Prostate gland (tissue), 2 donors: ENCODE measurements at places on chromosomes 16 and 17. TPM values are rescaled to one million over a fixed set of nuclear protein-coding genes. Genes with fewer than 3 reads are reported as not detected.

The GPR142 gene
- total RNA-seq: not detected

GRCh38 chr17:49312722-49313121 lies 49.3 kb downstream of the ZNF652 start:
- H3K4me3 ChIP-seq: no peak overlapping the region
- H3K4me1 ChIP-seq: peaks cover 2% of the 10 kb centered on the region
- H3K27me3 ChIP-seq: no peaks in the 10 kb centered on the region
- peaks cover 3% of the 10 kb centered on the region for H3K36me3 ChIP-seq

GRCh38 chr16:87404764-87405625 lies 12.9 kb downstream of the MAP1LC3B start:
- H3K27ac ChIP-seq: no peak overlapping the region
- no peak overlapping the region for H3K4me3 ChIP-seq
- H3K4me1 ChIP-seq: no peaks in the 10 kb centered on the region
- no peaks in the 10 kb centered on the region for H3K27me3 ChIP-seq

DNA sequence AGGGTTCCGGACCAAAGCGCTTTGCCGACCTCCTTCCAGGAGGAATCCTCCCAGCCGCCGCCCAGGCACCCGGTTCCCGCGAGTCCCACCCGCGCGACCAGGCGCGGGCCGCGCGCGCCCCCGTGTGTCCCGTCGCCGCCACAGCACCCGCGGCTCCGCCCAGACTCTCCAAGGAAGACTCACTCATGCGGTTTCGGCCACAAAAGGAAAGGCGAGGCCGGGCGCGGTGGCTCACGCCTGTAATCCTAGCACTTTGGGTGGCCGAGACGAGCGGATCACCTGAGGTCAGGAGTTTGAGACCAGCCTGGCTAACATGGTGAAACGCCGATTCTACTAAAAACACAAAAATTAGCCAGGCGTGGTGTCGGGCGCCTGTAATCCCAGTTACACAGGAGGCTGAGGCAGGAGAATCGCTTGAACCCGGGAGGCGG lies 3.5 kb upstream of the PKMYT1 start:
- H3K27ac ChIP-seq: no peak overlapping the region
- no peak overlapping the region for H3K4me3 ChIP-seq
- H3K4me1 ChIP-seq: peaks cover 7% of the 10 kb centered on the region
- no peaks in the 10 kb centered on the region for H3K36me3 ChIP-seq
- peak; percentile 64 for DNase-seq
- H3K27me3 ChIP-seq: no peaks in the 10 kb centered on the region

The ELAC2 gene
- total RNA-seq: 104 TPM

The SAMD14 gene
- 7.4 TPM for total RNA-seq

DNA sequence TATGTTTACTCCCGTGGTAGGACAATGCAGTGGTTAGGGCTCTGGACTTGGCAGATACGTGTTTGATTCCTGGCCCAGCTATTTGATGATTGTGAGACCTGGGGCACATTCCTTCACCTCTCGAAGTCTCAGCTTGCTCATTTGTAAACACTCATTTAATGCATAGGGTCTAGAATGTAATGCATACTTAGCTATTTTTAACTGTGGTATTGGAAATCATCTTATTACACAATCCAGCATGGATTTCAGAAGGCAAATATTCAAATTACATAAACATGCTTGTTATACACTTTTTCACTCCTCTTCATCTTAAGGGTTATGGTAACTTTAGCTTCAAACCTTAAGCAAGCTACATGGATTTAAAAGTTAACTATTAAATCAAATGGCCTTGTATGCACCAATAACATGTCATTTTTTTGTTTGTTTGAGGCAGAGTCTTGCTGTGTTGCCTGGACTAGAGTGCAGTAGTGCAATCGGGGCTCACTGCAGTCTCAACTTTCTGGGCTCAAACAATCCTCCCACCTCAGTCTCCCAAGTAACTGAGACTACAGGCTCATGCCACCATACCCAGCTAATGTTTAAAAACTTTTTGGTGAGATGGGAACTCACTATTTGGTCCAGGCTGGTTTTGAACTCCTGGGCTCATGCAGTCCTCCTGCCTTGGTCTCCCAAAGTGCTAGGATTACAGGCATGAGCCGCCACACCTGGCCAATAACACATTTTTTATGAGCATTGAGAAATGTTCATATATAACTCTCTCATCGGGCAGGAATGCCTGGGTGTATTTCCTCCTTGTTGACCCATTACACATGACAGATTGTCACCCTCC lies 52.5 kb downstream of the VAT1L start:
- H3K27me3 ChIP-seq: no peaks in the 10 kb centered on the region
- no peaks in the 10 kb centered on the region for H3K36me3 ChIP-seq
- no peak overlapping the region for H3K27ac ChIP-seq
- no peak for DNase-seq

DNA sequence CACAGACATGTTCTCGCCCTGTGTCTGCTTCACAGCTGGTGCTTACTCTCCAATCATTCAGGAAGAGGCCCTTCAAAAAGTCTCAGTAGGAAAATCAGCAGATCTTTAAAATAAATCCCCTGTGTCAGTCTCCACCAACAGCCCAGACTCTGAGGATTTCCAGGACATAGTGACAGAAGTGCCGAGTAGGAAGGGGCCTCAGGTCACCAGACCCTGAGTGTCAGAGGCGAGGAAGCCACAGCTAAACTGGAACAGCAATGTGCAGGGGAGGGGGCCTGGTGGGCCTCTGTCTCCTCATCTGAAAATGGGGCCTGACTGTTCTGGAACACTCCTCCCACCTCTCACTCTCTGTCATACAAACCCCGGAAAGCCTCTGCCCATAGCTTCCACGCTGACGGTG lies 6.3 kb downstream of the CACNG4 start:
- H3K36me3 ChIP-seq: no peaks in the 10 kb centered on the region
- no peak overlapping the region for H3K27ac ChIP-seq
- H3K4me3 ChIP-seq: no peak overlapping the region
- DNase-seq: no peak
- no peaks in the 10 kb centered on the region for H3K27me3 ChIP-seq

DNA sequence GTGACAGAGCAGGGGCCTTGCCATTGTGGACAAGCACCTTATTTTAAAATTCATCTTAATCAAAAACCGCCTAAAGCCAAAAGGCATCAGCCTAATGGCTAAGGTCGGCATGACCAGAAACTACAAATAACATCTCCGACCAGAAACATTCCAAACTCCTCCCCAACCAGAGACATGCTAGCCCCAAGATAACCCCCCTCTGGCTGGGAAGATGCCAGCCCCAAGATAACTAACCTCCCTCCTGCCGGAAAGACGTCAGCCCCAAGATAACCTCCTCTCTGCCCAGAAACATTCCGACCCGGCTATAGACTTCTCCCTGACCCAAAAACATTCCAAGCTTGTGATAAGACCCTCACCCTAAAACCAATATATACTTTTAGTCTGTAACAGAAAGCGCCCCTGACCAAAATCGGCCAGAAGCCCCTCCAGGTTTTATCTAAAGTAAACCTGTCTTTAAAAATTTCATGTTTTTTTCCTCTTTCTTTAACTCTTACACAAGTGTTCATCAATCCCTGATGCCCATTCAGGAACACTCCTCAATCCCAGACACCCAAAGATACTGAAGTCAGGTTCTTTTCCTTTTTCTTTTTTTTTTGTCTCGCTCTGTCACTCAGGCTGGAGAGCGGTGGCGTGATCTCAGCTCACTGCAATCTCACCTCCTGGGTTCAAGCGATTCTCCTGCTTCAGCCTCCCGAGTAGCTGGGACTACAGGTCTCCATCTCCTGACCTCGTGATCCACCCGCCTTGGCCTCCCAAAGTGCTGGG lies 32.7 kb downstream of the TLE7 start:
- H3K4me1 ChIP-seq: no peaks in the 10 kb centered on the region
- no peak for DNase-seq
- no peaks in the 10 kb centered on the region for H3K36me3 ChIP-seq
- H3K27ac ChIP-seq: no peak overlapping the region
- H3K27me3 ChIP-seq: peaks cover 2% of the 10 kb centered on the region

DNA sequence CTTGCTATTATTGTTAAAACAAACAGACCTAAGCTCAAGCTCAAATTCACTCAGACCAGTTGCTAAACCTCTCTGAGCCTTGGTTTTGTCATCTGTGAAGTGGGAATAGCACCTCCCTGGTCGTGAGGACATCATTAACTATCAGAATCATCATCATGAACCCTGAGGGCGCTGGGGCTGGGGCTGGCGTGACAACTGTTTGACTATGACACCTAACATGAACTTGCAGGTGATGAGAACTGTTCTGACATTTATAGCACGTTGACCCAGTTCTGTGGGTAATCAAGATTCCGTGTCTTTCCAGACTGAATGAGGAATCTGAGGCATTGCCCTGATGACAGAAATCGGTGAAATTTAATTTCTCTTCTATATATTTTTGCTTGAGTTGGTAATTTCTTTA lies 71.3 kb upstream of the CDH5 start:
- H3K36me3 ChIP-seq: no peaks in the 10 kb centered on the region
- H3K4me3 ChIP-seq: no peak overlapping the region
- no peak overlapping the region for H3K27ac ChIP-seq
- H3K27me3 ChIP-seq: no peaks in the 10 kb centered on the region
- DNase-seq: no peak

The ASGR2 gene
- total RNA-seq: 0.41 TPM

- DNase-seq: no peak
- H3K4me3 ChIP-seq: no peak overlapping the region
- no peaks in the 10 kb centered on the region for H3K4me1 ChIP-seq
- H3K27me3 ChIP-seq: peaks cover 17% of the 10 kb centered on the region
Observed at GRCh38 chr17:3685174-3685573, 10.8 kb downstream of the P2RX5 start.

GRCh38 chr17:32103476-32104113 lies 38.7 kb upstream of the RHOT1 start:
- H3K36me3 ChIP-seq: no peaks in the 10 kb centered on the region
- no peaks in the 10 kb centered on the region for H3K4me1 ChIP-seq
- no peaks in the 10 kb centered on the region for H3K27me3 ChIP-seq
- H3K4me3 ChIP-seq: no peak overlapping the region
- H3K27ac ChIP-seq: no peak overlapping the region
- DNase-seq: no peak

DNA sequence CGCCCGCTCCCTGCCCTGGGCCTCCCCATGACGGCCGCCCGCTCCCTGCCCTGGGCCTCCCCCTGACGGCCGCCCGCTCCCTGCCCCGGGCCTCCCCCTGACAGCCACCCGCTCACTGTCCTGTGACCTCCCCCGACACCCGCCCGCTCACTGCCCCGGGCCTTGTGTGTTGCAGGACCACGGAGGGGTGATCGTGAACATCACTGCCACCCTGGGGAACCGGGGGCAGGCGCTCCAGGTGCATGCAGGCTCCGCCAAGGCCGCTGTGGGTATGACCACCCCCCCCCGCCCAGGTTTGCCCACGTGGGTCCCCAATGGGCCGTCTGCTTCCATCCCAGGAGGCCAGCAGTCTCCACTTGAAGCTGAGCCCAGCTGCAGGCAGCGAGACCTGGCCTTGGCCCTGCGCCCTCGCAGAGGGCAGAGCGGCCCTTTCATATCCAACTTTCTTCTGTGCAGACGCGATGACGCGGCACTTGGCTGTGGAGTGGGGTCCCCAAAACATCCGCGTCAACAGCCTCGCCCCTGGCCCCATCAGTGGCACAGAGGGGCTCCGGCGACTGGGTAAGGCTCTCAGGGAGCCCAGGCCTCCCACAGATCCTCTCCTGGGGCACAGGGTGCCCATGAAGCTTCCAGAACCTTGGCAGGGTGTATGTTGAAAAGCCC lies 9.0 kb downstream of the DECR2 start:
- H3K4me3 ChIP-seq: no peak overlapping the region
- no peak for DNase-seq
- no peaks in the 10 kb centered on the region for H3K36me3 ChIP-seq
- no peaks in the 10 kb centered on the region for H3K27me3 ChIP-seq
- no peaks in the 10 kb centered on the region for H3K4me1 ChIP-seq
- no peak overlapping the region for H3K27ac ChIP-seq

The LLGL1 gene
- 17.7 TPM for total RNA-seq

DNA sequence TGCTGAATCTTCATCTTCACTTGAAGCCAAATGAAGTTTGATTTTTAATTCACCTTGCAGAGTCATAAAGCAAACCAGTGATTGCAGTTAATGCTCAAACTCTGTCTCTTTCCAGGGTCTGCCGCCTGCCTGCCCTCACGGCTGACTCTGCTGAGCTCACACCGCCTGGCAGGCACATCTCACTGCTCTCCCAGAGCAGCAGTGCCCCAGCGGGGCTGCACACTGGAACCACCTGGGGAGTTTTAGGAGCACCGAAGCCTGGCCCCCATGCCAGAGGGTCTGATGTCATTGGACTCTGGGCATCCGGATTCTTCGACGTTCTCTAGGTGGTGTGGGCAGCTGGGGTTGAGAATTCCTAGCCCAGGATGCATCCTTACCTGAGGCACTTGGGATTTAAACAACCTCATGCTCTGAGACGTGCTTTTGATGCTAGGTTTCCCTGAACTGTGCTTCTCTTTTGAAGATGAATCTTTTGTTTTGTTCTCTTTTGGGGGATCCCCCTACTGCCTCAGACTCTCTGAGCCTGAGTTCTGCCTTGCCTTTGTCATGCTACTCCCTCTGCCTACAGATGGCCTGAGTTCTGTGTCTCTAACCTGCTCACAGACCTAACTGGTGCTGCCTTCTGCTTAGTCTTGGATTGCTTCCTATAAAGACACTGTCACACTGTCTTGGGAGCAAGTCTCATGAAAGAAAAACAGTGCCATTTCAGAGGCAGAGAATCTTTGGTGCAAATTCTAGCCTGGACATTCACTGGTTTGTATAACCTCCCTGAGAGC lies 438.1 kb upstream of the CCL2 start:
- H3K27ac ChIP-seq: no peak overlapping the region
- H3K4me1 ChIP-seq: no peaks in the 10 kb centered on the region
- DNase-seq: no peak
- H3K36me3 ChIP-seq: no peaks in the 10 kb centered on the region

DNA sequence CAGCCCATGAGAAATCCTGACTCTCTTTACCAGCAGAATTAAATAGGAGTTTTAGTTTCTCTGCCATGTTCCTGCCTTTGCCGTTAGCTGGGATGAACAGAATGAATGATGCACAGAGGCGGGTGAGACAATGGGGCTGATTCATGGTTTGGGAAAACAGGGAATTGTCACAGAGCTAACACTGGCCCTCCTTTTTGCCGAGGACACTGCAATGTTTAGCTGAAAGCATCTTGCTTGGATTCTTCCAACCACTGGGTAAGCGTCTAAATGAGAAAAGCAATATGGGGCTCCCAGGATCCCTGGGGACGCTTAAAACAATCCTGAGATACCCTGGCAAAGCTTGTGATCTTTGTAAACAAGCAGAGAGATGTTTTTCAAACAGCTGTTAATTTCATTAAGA lies 12.8 kb upstream of the PAFAH1B1 start:
- H3K27ac ChIP-seq: no peak overlapping the region
- H3K27me3 ChIP-seq: no peaks in the 10 kb centered on the region
- no peak overlapping the region for H3K4me3 ChIP-seq
- H3K4me1 ChIP-seq: no peaks in the 10 kb centered on the region

The NQO1 gene
- total RNA-seq: 43.9 TPM

GRCh38 chr17:19568016-19568350 lies 34.3 kb downstream of the SLC47A1 start:
- no peak overlapping the region for H3K27ac ChIP-seq
- DNase-seq: no peak
- H3K27me3 ChIP-seq: no peaks in the 10 kb centered on the region
- no peaks in the 10 kb centered on the region for H3K4me1 ChIP-seq
